ENCODE measurements at places on chromosomes 16 and 17. TPM values are rescaled to one million over a fixed set of nuclear protein-coding genes. Genes with fewer than 3 reads are reported as not detected.

- no peak for DNase-seq
These were observed 534 bp downstream of the ARL2BP start for GRCh38 chr16:57245472-57246113.

- DNase-seq: no peak
These were observed 153.7 kb downstream of the NTN1 start for GRCh38 chr17:9174779-9175574.

GRCh38 chr16:14371778-14372431 is 258.2 kb downstream of the PARN start:
- no peak for DNase-seq

GRCh38 chr16:79370736-79371135 is 229.8 kb downstream of the MAF start:
- DNase-seq: no peak

GRCh38 chr17:7249830-7250229 is 1.7 kb downstream of the CTDNEP1 start:
- DNase-seq: no peak

DNA sequence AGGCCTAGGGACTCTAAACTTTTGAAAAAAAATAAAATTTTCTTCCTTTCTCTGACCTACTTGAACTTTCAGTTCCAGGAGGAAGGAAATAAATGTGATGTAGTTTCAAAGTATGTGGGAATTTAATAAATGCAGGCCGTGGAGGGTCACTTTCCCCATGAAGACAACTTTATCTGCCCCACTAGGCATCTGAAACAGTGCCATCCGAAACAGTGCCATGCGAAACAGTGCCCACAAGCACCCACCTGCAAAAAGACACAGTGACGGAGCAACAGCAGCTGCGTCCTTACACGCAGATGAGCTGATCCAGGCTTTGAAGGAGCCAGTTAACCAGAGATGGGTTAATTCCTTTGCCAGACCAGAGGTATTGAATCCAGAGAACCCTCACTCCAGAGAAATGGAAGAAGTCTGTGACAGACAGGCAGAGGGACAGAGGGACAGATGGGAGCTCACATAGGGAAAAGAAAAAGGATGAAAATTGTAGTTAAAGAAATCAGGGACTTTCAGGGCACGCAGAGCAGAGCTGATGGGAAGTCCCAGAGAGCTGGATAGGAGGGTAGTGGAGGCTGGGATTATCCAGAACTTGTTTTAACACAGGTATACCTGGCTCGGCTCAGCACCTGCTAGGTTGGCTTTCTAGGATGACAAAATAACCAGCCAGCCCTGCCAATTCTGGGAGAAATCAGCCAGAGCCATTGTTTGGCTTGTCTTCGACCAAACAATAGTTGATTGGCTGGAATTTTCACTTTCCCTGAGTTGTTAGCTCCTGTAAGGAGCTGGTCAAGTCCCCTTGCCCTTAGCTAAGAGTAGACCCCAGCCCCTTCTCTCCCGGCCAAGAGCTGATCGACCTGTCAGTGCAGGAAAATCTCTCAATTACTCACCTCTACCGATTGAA is 17.1 kb upstream of the HOXB13 start:
- no peak for DNase-seq

GRCh38 chr16:10581507-10581906 is 1.1 kb upstream of the EMP2 start:
- no peak for DNase-seq

- no peak for DNase-seq
These were observed 333.5 kb downstream of the NPIPA8 start for GRCh38 chr16:18003033-18003432.

- no peak for DNase-seq
These were observed 398.6 kb upstream of the ERCC4 start for GRCh38 chr16:13521356-13521755.

DNA sequence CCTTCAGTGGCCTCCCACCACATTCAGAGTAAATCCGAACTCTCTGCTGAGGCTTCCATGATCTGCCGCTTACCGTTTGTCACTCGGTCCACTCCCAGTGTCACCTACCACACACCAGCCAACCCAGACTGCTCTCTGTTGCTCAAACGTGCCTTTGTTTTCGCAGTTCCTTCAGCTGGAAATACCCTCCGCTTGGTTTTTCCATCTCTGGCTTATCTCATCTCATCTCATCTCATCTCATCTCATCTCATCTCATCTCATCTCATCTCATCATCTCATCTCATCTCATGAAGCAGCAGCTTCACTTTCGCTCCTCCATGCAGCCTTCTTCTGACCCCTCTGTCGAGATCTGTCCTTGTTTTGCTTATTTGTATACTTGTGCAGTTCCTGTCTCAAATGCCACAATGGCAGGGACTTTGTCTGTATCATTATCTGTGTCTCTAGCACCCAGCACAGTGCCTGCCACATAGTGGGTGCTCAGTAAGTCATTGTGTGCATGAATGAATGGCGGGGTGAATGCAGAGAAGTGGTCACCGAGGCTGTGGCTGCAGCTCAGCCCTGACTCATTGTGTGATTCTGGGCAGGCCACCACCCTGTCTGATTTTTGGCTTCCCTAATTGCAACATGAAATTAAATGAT is 3.8 kb upstream of the SNX20 start:
- no peak for DNase-seq

GRCh38 chr16:85633438-85633743 is 20.3 kb downstream of the GSE1 start:
- no peak for DNase-seq

- peak; percentile 27 for DNase-seq
These were observed 140.6 kb downstream of the PARN start for GRCh38 chr16:14489460-14489859.

The MYH2 gene
- not detected for total RNA-seq

The RNF43 gene
- 2.9 TPM for total RNA-seq

Measured in Calu3 (cell line).